ENCODE measurements at places on chromosomes 12 and 14. TPM values are rescaled to one million over a fixed set of nuclear protein-coding genes. Genes with fewer than 3 reads are reported as not detected.

The RAD9B gene
- total RNA-seq = 2.3 TPM

The CORO1C gene
- 35.6 TPM for total RNA-seq

The KRT73 gene
- 0.36 TPM for total RNA-seq

The SERPINA12 gene
- not detected for total RNA-seq

The LDHB gene
- 1,488 TPM for total RNA-seq

The CLEC2A gene
- total RNA-seq = not detected

The KIF26A gene
- 0.05 TPM for total RNA-seq

The TSPAN19 gene
- total RNA-seq = not detected

The PZP gene
- not detected for total RNA-seq

The ACOT6 gene
- total RNA-seq = not detected

- H3K27ac ChIP-seq = no peak overlapping the region
- no peaks in the 10 kb centered on the region for H3K4me1 ChIP-seq
- no peak overlapping the region for H3K4me3 ChIP-seq
- DNase-seq = no peak
- H3K36me3 ChIP-seq = no peaks in the 10 kb centered on the region
These were observed 13.2 kb upstream of the SERPINA3 start for GRCh38 chr14:94598816-94599655.

DNA sequence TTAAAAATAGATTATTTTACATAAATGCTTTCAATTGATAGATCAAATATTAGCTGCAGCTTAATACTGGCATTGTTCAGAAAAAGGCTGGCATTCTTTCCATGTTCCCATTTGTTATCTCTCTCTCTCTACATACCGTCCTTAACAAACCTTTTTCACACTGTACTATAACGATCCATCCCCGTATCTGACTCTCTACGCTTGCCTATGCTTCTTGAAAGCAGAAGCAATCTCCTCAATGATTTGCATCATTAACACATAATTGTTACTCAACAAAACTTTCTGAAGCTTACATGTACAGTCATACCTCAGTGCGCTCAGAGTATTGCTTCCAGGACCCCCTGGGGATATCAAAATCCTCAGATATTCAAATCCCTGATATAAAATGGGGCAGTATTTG is 89.7 kb downstream of the TMTC1 start:
- no peaks in the 10 kb centered on the region for H3K27me3 ChIP-seq
- no peak for DNase-seq
- no peak overlapping the region for H3K4me3 ChIP-seq
- no peaks in the 10 kb centered on the region for H3K36me3 ChIP-seq
- H3K27ac ChIP-seq = no peak overlapping the region
- no peaks in the 10 kb centered on the region for H3K4me1 ChIP-seq

- H3K27me3 ChIP-seq = peaks cover 26% of the 10 kb centered on the region
- no peaks in the 10 kb centered on the region for H3K36me3 ChIP-seq
- no peak overlapping the region for H3K27ac ChIP-seq
- no peak overlapping the region for H3K4me3 ChIP-seq
- H3K4me1 ChIP-seq = no peaks in the 10 kb centered on the region
These were observed 44.9 kb upstream of the STRAP start for GRCh38 chr12:15837141-15837790.

GRCh38 chr12:118689793-118690192 is 291.5 kb upstream of the SRRM4 start:
- H3K36me3 ChIP-seq = no peaks in the 10 kb centered on the region
- no peaks in the 10 kb centered on the region for H3K4me1 ChIP-seq
- H3K27me3 ChIP-seq = no peaks in the 10 kb centered on the region
- DNase-seq = no peak
- H3K4me3 ChIP-seq = no peak overlapping the region

DNA sequence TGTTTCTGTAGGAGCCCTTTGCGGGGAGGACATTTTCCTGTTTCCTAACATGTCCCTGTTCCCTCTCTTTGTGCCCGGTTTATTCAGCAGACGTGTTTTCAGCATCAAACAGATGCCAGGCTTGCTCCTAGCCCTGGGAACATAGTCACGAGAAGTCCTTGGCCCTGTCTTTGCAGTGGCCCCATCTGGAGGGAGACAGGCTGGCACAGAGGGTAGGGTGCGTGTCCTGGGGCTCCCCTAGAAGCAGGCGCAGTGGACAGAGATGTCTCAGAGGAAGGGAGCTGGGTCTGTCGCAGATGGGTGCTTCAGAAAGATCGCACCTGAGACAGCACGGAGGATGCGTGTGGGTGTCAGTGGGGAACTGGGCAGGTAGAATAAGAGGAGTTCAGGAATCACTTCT is 75.0 kb upstream of the DYNC1H1 start:
- no peak for DNase-seq
- H3K4me3 ChIP-seq = no peak overlapping the region

GRCh38 chr12:116101991-116102390 is 175.5 kb downstream of the MED13L start:
- H3K27ac ChIP-seq = no peak overlapping the region
- H3K4me3 ChIP-seq = no peak overlapping the region
- H3K36me3 ChIP-seq = peaks cover 6% of the 10 kb centered on the region
- DNase-seq = no peak
- H3K4me1 ChIP-seq = peaks cover 37% of the 10 kb centered on the region

GRCh38 chr12:25186788-25187402 is 8.1 kb downstream of the DNAI7 start:
- H3K36me3 ChIP-seq = peaks cover 3% of the 10 kb centered on the region
- H3K4me1 ChIP-seq = peaks cover 33% of the 10 kb centered on the region
- no peaks in the 10 kb centered on the region for H3K27me3 ChIP-seq

DNA sequence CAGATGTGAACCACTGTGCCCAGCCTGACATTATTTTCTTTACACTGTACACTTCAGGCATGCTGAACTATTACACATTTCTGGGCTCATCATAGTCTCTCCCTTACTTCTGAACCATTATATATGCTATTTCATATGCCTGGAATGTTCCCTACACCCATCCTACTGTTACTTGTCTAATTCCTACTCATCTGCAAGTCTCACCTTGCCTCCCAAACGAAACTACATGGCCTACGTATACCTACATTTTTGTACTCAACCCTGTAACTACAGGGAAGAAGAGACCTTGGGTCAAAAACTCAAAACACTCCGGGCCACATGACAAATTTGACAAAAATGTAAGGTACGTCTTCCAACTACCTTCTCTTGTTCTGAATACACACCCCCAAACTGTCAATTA is 9.5 kb upstream of the EEA1 start:
- no peak overlapping the region for H3K4me3 ChIP-seq
- no peaks in the 10 kb centered on the region for H3K36me3 ChIP-seq
- H3K27me3 ChIP-seq = no peaks in the 10 kb centered on the region
- no peaks in the 10 kb centered on the region for H3K4me1 ChIP-seq
- DNase-seq = no peak

- H3K4me3 ChIP-seq = no peak overlapping the region
- no peaks in the 10 kb centered on the region for H3K36me3 ChIP-seq
- DNase-seq = no peak
- no peaks in the 10 kb centered on the region for H3K4me1 ChIP-seq
- H3K27ac ChIP-seq = no peak overlapping the region
These were observed 200.4 kb upstream of the AVPR1A start for GRCh38 chr12:63351370-63351769.

- no peak for DNase-seq
- no peaks in the 10 kb centered on the region for H3K36me3 ChIP-seq
- H3K27me3 ChIP-seq = peaks cover 14% of the 10 kb centered on the region
These were observed 4.2 kb downstream of the SERPINA10 start for GRCh38 chr14:94288610-94289465.

- peaks cover 10% of the 10 kb centered on the region for H3K36me3 ChIP-seq
- H3K27me3 ChIP-seq = no peaks in the 10 kb centered on the region
- DNase-seq = no peak
- peak overlapping the region; percentile 95 for H3K4me3 ChIP-seq
- peak overlapping the region; percentile 99 for H3K27ac ChIP-seq
These were observed 449 bp downstream of the THAP2 start for GRCh38 chr12:71664411-71665089.

DNA sequence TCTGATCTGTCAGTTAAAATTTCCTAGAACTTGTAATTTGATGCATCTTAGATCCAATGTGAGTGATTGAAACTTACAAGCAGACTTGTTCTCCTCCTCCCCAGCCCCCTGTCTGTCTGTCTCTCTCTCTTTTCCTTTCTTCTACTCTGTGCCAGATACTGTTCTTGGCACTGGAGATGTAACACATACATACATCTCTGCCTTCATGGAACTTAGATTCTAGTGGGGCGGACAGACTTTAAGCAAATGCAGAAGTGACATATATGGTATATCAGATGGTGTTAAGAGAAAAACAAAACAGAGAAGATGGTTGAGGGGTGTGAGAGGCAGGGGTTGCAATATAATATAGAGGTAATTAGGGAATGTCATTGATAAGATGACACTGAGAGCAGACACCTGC is 6.6 kb downstream of the CHST11 start:
- H3K27me3 ChIP-seq = no peaks in the 10 kb centered on the region
- DNase-seq = no peak
- peak overlapping the region; percentile 78 for H3K4me3 ChIP-seq

DNA sequence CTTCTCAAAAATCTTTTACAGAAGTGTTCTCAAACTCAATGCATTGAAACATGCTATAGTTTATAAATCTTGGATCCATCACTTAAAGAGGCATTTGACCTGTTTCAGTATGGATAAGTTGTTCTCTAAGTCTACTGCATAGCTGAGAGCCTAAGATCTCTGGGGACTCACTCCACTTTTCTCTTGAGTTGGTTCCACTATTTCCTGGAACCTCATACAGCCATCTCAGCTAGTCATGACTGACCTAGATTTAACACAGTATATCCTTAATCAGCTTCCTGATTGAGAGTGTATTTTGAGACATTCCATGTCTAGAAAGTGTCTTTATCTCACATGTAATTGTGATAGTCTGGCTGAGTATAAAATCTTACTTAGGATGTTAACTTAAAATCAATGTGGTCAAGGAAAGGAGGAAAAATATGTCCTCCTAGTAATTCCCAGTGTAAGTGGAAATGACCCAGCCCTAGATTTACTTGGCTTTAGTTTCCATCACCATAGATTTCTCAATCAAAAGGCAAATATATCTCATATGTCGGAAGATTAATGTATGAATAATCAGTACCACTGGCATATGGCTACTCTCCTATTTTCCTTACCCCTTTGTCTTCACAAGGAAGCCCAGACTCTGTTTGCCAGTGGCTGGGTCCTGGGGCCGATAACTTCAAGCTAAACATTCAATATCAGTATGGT is 61.9 kb downstream of the KICS2 start:
- H3K36me3 ChIP-seq = peaks cover 3% of the 10 kb centered on the region
- H3K27me3 ChIP-seq = no peaks in the 10 kb centered on the region
- no peak overlapping the region for H3K4me3 ChIP-seq
- H3K4me1 ChIP-seq = no peaks in the 10 kb centered on the region

GRCh38 chr12:106145539-106146447 is 7.0 kb upstream of the NUAK1 start:
- no peak overlapping the region for H3K4me3 ChIP-seq
- peaks cover 55% of the 10 kb centered on the region for H3K27me3 ChIP-seq
- H3K4me1 ChIP-seq = no peaks in the 10 kb centered on the region
- no peaks in the 10 kb centered on the region for H3K36me3 ChIP-seq

DNA sequence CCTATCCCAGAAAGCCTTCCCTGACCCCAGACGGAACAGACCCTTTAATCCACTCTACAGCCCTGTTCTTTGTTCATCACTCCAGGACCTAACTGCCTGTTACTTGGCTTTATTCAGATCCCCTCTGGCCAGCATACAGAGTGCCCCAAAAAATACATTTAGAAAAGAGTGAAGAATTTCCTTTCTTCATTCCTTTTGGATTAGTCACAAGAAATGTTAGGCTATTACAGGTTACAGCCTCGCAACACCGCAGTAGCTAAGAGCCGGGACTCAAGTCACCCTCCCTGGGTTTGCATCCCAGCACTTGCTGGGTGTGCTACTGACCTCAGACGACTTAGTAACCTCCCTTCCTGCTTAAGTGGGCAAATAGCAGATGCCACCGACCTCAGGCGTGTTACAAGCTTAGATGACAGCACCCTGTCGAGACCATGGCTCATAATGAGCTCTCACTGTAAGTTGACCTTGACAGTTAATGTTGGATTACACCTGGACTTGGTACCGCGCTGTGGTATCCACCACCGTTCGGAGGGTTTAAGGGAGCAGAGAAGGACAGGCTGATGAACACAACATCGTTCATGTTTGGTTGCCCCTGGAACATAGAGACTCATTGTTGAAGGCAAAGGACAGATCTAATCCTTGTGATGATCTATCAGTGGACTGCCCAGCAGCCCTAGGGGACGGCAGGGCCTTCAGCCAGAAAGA is 12.9 kb downstream of the GLRX5 start:
- no peak overlapping the region for H3K4me3 ChIP-seq
- DNase-seq = no peak
- no peaks in the 10 kb centered on the region for H3K36me3 ChIP-seq
- peaks cover 17% of the 10 kb centered on the region for H3K4me1 ChIP-seq

DNA sequence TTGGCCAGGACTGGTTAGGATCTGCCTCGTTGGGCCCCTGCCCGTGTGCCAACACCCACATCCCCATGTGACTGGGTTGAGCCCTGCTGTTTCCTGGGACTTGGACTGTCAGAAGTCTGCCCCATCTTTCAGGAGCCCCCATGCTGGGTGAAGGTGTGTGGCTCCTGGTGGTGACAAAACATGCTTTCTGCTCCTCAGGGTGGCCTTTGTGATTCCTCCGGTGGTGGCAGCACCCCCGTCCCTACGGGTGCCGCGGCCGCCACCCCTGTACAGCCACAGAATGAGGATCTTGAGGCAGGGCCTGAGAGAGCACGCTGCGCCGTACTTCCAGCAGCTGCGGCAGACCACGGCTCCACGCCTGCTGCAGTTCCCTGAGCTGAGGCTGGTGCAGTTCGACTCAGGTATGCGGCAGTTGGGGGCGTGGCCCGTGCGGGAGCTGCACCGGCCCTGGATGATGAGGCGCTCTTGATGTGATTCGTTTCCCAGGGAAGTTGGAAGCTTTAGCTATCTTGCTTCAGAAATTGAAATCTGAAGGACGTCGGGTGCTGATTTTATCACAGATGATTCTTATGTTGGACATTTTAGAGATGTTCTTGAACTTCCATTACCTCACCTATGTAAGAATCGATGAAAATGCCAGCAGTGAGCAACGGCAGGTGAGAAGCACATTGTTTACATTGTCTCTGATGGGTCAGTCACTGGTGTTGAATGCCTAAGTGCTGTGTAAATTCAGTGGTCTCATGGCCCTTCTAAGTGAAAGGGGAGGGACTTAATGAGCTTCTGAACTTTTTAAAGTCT is 80.0 kb downstream of the EP400 start:
- no peak overlapping the region for H3K4me3 ChIP-seq
- H3K27me3 ChIP-seq = no peaks in the 10 kb centered on the region
- DNase-seq = no peak
- no peaks in the 10 kb centered on the region for H3K4me1 ChIP-seq
- H3K36me3 ChIP-seq = peaks cover 10% of the 10 kb centered on the region
